NAMALWA (cell line): ENCODE measurements at places on chromosomes 2 and 18.

- no peak for DNase-seq
Measured at GRCh38 chr2:218501665-218502064, 66.5 kb downstream of the USP37 start.

- DNase-seq = no peak
Measured at GRCh38 chr2:51810197-51810596, 778.3 kb upstream of the NRXN1 start.

- no peak for DNase-seq
Measured at GRCh38 chr2:26578113-26578458, 63.1 kb downstream of the CIB4 start.

DNA sequence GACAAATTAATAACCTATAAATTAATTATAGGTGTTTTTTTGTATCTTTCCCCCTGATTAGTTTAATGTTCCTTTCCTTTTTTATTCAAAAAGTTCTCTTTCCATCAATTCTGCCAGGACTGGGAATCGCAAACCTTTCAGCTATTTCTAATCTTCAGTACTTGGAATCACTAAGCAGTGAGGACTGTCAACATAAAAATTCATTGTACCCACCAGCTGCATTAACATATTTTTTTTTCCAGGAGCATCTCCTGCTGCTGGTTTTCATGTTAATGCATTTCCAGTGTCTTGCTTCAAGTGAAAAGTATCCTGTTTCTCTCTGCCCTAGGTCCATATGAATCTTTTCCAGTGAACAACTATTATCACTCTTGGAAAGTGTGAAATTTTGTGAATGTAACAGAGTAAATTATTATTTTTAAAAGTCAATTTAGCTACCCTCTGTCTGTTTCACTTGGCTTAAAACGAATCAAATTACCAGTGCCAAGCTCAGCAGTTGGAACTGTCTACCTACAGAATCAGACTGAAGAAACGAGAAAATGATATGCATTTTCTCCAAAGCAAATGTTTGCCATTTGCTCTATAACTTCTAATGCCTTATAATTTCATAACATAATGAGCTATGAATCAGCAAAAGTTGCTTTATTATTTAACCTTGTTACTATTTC is 804.4 kb downstream of the EPHA4 start:
- DNase-seq = no peak

GRCh38 chr18:72543357-72544055 is 636 bp downstream of the CBLN2 start:
- DNase-seq = no peak

DNA sequence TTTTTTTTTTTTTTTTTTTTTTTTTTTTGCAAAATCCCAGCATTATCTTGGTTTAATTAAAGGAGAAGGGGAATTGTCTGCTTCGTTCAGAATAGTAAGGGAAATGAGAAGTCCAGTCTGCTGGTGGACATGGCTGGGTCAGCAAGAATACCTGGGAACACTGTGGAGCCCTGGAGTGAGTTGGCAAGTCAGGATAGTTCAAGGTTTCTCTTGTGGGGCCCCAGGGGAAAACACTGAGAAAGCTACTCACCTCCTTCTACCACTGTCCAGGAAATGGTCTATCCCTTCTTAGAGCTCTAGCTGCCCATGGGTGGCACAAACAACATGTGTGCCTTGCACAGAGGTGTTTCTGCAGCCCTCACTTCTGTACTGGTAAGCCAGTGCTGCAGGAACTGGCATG is 169.1 kb upstream of the SIX2 start:
- DNase-seq = no peak

- DNase-seq = no peak
Measured at GRCh38 chr2:99881901-99882591, 260.3 kb downstream of the AFF3 start.

- no peak for DNase-seq
Measured at GRCh38 chr18:3059272-3059671, 46.3 kb upstream of the LPIN2 start.

DNA sequence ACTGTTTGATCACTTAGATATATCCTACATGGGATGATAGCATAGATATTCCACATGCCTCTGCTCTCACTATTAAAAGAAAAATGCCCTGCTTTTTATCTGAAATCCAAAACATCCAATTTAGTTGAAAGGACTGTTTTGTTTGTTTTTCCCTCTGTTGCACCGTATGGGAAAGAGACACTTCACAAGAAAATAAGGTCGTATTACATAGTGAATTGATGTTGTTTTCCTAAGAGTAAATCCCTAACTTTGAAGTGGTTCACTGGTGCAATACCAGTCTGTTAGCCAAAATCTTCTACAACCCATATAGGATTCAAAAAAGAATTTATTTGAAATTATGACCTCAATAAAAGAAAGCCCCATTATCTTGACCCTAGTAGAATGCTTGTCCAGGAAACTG is 18.1 kb downstream of the TGFA start:
- DNase-seq = no peak

DNA sequence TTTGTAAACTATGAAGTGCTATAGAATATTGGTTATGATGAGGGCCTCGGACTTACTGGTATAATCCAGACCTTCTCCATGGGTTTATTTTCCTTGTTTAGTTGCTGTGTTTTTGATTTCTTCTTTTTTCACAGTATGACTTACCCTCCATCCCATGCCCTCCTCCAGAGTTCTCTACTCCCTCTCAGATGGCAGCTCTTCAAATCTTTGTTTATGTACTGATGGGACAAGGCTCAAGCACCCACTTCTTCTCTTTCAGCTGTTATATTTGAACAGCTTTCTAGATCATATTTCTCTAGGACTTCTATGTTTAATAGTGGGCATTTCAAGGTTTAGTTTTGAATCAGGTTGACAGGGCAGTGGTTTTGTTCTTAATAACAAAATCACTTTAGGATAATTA is 43.9 kb downstream of the CLIP4 start:
- no peak for DNase-seq

DNA sequence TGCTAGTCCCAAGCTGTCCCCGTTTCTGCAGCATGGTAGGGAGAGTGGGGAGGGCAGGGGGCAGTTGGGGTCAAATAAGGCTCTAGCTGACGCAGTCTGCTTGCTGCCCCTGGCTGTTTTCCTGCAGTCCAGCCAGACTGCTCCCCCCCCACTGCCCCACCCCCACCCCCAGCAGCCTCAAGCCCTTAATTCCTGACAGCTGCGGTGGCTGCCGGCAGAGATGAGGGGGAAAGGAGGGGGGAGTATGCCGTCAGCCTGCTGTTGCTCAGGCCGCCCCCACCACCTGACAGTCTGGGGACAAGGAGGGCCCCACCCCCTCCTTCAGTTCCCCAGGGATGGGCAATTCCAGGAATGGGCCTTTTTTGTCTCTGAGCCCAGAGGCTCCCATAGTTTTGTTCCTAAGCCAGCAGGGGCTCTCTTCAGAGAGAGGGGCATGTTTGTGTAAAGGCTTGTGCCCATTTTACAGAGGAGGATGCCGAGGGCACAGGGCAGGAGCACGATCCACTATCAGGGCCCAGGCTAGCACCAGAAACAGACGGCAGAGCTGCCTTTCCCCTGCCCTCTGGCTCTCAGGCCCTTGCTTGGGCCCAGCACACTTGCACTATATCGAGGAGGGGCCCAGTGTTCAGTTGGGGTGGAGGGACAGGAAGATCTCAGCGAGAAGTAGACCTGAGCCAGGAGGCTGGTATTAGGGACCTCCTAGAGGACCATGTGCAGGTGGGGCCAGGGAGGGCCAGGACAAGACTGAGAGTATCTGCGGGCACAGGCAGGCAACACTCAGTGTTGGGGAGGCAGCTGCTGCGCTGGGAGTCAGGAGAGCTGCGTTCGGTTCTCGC is 1.5 kb upstream of the WNT10A start:
- peak; percentile 71 for DNase-seq
